ENCODE measurements at places on chromosomes 5 and 9.
A peak's percentile ranks its signal among the peaks of the same experiment; 100 is the strongest.

- DNase-seq: no peak
These were observed 1.4 kb downstream of the CAST start for GRCh38 chr5:96663608-96664007.

- no peak for DNase-seq
These were observed 7.1 kb upstream of the FAF2 start for GRCh38 chr5:176440927-176441706.

GRCh38 chr5:90233476-90233875 lies 176.1 kb downstream of the CETN3 start:
- DNase-seq: peak; percentile 6

DNA sequence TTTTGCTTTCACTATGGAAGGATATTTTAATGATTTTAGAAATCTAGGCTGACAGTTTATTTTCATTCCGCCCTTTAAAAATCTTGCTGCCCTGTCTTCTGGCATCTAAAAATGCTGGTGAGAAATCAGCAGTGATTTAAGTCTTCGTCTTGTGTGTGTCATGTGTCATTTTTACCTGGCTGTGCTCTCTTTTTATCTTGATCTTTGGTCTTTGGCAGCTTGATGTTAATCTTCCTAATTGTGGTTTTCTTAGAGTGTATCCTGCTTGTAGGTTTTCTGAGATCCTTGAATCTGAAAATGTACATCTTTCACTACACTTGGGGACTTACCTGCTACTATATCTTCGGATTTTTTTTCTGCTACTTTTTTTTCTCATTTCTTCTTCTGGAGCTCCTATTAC lies 11.9 kb upstream of the LPCAT1 start:
- no peak for DNase-seq

DNA sequence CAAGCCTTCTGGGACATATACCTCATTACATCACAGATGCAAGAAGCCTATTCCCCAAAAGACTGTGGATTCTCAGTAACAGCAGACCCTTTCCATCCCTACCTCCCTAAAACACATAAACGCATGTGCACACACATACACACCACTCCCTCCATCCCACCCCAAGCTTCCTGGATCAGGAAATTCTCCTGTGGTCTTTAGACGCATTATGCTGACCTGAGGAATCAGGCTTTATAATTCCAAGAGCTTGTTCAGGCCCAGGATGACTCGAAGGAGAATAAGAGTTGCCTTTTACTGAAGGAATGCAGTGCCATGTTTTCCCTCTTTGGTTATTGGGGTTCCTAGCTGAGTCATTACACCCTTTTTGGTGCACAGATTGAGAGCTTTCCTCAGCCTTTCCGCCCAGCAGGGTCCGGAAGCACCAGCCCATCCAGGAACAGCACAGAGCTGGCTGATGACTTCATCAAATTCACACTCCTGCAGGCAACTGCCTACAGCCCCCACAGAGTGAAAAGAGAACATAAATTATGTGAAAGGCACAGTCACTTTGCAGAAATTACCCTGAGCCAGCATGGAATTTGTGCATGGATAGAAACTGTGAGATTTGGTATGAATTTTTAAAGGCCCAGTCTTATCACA lies 385.0 kb upstream of the TRPC7 start:
- no peak for DNase-seq

- no peak for DNase-seq
These were observed 116.5 kb downstream of the CPLANE1 start for GRCh38 chr5:37132646-37133045.

- no peak for DNase-seq
These were observed 1.9 kb upstream of the SNAPC3 start for GRCh38 chr9:15420796-15421195.

- no peak for DNase-seq
These were observed 366.2 kb downstream of the ACTL7B start for GRCh38 chr9:108489567-108489966.

DNA sequence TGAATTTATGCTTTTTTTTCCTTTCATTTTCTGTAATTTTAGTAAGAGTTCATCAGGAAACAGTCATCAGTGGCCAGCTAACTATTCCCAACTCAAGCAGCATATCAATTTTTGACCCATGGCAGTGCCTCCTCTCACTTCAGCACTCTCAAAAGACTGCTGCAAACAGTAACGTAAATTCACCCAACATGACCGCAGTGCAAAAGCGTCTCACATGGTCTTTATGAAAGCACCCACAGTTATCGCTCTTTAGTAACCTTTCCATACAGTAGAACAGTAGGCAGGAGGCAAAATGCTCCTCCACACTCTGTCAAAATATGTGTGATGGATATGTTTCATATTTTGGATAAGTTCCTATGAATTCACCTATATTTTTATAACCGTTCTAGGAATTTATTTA lies 48.6 kb downstream of the PARP8 start:
- no peak for DNase-seq

DNA sequence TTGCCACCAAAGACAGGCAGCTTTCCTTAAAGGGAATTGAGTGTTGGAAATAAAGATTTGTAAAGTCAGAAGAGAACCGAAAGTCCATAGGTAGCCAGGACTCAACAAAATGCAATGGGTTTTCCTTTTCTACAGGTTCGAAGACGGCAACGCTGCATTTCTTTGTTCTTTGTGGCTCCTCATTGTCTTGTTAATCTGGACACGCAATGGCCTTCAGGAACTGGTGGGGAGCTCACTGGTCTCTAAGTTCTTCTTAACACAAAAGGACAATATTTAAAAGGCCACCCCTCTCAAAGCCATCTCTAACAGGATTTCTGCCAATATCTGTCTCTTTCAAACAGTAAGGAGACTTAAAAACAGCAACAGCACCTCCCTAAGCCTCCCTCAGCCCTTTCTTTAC lies 170.6 kb downstream of the RMI1 start:
- no peak for DNase-seq

GRCh38 chr9:22129133-22129532 lies 120.0 kb upstream of the CDKN2B start:
- no peak for DNase-seq

DNA sequence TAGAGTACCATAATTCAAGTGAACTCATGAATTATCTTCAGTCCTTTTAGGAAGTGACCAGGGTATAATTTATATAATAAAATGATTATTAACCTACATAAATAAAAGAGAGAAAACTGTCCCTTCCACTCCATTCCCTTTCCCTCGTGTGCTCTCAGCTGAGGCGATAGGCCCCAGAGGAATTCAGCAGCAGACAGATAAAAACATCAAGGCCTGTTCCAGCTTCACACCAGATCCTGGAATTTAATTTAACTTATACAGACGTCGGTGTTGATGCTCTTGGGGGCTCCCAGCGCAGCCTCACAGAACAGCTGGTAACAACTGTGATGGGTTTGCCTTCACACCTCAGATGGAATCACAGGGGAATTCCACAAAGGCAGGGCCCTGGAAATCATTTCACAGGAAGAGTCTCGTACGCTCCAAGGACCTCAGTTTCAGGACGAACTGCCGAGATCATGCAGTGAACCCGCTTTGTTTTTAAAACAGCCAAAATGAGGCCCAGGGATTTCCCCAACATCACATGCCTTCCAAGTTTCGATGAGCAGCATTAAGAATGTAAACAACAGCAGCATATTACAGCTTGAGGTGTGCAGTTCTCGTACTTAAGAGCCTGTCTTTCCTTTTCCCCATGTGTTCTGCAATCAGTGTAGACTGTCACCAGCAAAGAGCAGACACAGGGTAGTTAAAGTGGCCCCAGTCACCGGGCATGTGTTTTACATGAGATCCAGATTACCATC lies 73.6 kb upstream of the ALDH1B1 start:
- no peak for DNase-seq

DNA sequence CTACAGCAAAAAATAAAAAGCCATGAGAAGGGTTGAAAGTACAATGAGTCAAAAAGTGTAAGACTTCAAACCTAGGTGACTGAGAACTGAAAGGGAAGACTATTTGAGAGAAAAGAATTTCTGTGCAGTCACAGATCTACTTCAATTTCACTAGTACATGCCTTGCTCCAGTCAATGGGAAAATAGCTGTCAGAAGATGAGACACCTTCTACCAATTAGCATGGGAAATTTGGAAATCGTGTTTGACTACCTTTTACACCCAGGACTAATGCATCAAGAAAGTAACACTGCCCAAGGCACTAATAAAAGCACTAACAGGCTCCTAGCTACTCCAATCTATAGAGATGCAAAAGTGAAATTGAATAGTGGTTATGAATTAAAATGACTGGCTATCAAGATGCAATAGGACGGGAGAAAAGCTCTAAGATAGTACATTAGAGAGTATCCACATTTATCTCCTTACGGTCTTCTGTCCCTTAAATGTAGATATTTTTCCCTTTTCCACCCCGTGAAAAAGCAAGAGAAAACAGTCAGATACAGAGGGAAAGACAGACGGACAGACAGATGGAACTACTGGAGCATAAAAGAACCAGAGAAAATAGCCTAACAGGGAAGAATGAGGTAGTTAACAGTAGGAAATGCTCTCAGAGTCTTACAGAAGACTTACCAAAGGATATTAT lies 15.2 kb downstream of the ERP44 start:
- no peak for DNase-seq

- DNase-seq: peak; percentile 94
These were observed 95.8 kb downstream of the PLCXD3 start for GRCh38 chr5:41414598-41414997.

GRCh38 chr5:151148583-151148982 lies 9.0 kb downstream of the ANXA6 start:
- no peak for DNase-seq

DNA sequence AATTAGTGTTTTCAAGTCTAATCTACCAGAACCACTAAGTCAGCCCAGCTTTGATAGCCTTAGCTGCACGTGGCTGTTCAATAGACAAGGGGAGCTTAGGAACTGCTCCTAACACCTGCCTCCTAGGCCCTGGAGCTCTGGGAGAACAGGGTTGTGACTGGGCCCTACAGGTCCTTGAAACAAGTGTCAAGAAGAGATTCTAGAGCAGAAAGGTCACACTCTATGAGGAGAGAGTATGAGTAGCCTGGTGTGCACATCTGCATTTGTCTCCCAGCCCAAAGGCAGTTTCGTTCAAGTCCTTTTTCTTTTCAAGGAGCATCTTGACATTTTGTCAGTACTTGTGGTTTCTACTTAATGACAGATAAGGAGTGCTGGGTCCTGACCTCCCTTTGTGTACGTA lies 206.1 kb downstream of the PRELID2 start:
- DNase-seq: no peak

DNA sequence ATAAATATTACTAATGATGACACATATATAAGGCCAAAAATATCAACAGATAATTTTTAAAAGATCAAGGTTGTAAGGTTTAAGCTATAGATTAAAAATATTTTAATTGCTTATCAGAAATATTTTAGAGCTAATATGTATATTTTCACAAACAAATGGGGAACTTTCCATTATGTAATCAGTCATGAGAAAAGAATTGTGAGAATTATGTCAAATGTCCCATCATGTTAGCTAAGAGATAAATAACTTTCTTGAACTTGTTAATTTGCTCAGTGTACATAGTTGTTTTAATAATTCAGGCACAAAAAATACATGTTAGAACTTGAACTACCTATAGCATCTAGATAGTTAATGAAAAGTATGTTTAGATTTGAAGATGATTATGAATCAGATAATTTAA lies 67.7 kb downstream of the SYK start:
- DNase-seq: no peak

- no peak for DNase-seq
These were observed 36.3 kb downstream of the CXXC5 start for GRCh38 chr5:139684350-139684880.

DNA sequence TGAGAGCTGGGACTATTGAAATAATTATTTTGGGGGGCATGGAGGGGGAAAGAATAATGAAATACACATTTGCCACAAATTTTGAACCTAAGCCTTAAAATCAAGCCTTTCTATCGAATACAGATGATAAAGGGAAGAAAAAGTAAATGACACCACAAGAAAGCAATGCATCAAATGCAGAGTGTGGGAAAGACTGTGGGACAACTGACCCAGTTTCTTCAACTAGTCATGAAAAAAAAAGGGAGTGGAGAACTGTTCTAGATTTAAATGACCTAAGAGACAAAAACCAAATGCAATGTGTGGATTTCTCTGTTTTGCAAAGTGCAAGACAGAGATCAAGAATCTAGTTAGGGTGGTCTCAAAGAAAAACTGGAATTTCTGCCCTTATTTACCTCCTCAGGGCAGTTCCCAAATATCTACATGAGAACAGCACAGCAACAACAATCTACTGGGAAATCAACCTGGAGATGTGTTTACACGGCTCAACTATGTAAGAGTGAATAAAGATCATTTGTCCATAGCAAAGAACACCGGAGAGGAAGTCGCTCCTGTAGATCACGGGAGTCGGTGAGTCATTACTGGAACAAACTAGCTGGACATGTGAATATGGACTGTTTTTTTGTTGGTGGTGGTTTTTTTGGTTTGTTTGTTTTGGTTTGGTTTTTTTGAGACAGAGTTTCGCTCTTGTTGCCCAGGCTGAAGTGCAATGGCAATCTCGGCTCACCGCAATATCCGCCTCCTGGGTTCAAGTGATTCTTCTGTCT lies 145.9 kb downstream of the DROSHA start:
- no peak for DNase-seq

DNA sequence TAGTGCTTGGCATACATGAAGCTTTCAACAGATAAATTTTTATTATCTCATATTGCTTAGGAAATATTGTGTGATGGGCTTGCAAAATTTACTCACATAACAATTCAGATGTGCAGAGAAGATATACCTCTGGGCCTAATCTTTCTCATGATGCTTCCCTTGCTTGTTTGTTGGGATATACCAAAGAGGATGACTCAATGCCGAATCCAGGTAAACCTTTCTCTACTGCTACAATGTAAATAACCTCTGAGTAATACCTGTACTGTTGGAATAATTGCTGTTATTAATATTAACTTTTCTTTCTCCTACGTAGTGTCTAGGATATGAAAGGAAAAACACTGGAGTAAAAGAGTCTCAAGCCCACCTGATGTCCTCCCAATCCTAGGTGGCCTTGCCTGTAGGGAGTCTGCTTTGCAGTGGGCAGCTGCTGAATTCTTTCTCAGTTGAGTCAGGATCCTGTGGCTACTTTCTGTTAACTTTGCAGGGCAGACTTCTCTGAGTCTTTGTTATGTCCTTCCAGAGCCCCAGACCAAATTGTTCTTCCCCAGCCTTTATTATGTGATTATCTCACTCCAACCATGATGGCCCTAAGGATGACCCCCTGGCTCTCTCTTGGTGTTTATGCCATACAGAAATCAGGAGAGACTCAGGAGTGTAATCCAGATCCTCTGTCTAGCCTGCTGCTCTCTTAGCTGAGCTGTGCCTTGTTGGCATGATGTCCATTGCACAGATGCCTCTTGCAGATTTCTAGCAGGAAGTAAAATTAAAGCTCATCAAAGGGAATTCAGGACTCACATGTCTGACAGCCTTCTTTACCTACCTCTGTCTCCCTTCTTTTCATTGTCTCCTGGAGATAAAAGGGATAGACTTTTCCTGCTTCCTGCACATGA lies 208.1 kb downstream of the SNX18 start:
- no peak for DNase-seq

- DNase-seq: no peak
These were observed 116.5 kb upstream of the MSX2 start for GRCh38 chr5:174607916-174608315.

DNA sequence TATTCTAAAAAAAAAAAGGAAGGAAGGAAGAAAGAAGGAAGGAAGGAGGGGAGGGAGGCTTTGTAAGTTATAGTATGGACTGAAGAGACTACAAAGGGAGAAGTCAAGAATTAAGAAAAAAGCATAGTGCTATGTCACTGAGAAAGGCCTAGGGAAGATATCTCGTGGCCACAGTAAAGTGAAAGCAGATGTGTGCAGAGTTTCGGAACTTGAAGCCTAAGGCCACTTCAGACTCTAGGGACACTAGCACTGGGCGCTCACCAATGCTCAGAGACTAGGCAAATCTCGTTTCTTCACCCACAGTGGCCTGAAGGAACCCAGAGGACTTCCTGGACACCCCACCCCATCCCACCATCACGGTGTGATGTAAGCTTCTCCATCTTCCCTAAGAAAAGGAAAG lies 181.4 kb upstream of the TRPM3 start:
- no peak for DNase-seq
